ENCODE measurements at places on chromosomes 13 and 19.

DNA sequence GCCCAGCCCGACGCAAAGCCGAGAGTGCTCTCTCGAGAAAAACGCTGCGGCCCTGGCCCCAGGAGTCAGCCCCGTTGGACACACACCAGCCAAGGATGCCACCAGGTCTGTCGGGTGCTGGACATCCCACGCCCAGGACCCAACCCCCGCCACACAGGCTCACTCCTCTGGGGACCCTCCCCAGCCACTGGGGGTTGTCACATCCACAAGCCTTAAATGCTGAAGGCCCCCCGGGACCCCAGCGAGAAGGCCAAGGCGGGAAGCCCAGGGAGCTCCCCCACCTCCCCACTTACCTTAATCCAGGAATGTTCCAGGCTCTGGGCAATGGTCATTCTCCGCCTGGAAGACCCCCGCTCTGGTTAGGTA, 11.2 kb downstream of the DAPK3 start:
- DNase-seq = no peak

GRCh38 chr13:39599842-39600241, 3.2 kb downstream of the LHFPL6 start:
- DNase-seq = no peak

DNA sequence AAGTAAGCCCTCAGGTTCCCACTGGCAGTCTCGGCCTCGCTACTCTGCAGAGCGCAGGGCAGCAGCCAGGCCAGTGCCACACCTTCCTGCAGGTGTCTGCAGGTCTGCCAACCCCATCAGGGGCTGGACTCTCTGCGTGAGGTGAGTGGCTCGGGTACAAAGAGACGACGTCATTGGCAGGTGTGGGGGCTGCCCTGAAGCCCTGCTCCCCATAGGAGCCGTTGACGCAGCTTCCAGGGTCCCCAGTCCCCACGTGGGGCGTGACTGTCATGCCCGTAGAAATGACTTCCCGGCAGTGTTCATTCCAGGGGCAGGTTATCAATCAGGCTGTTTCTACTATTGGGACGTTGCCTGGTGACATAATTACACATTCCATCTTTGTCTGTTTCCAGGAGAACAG, 15.3 kb upstream of the GJB6 start:
- no peak for DNase-seq

- DNase-seq = no peak
These were observed 214.9 kb downstream of the KLF5 start for GRCh38 chr13:73273745-73274144.

DNA sequence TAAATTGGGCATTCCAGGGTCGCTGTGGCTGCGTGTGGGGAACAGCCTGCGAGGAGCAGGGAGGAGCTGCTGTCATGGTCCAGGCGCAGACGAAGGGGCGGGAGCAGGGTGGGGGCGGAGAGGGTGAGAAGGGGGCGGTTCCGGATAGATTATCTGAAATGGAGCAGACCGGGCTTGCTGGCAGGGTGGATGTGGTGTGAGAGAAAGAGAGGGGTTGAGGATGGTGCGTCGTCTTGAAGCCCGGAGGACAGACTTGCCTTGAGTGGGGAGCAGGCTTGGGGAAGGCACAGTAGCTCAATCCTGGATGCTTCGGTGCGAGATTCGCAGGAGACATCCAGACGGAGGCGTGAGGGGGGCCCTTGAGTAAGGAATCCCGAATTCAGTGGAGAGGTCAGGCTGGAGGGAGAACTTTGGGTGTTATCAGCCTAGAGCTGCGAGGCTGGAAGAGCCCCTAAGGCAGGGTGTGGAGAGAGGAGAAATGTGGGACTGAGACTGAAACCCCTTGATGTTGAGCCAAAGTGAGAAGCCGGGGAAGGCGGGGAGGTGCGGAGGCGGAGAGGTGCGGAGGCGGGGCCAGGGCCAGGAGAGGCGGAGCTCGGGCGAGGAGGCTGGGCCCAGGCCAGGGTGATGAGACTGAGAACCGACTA, 40.6 kb downstream of the DPF1 start:
- no peak for DNase-seq

- no peak for DNase-seq
These were observed 110.2 kb downstream of the MZT1 start for GRCh38 chr13:72617186-72617585.

Data from NCI-H2029 (cell line).